ENCODE measurements at places on chromosomes 13 and 19.

GRCh38 chr13:52348071-52348470 is 57.9 kb downstream of the THSD1 start:
- no peak for DNase-seq

- DNase-seq = no peak
These were observed 1819.4 kb downstream of the UQCRFS1 start for GRCh38 chr19:27393591-27393990.

- peak; percentile 46 for DNase-seq
These were observed 38.7 kb downstream of the NFIX start for GRCh38 chr19:13033819-13034611.

GRCh38 chr19:46014941-46015686 is 7.7 kb downstream of the PGLYRP1 start:
- DNase-seq = peak; percentile 79

GRCh38 chr13:27269114-27269665 is 1.4 kb upstream of the RASL11A start:
- no peak for DNase-seq

GRCh38 chr19:4986471-4986891 is 17.6 kb downstream of the KDM4B start:
- no peak for DNase-seq
